ENCODE measurements at places on chromosomes 5 and 9. TPM values are rescaled to one million over a fixed set of nuclear protein-coding genes. Genes with fewer than 3 reads are reported as not detected.
A peak's percentile ranks its signal among the peaks of the same experiment; 100 is the strongest.

DNA sequence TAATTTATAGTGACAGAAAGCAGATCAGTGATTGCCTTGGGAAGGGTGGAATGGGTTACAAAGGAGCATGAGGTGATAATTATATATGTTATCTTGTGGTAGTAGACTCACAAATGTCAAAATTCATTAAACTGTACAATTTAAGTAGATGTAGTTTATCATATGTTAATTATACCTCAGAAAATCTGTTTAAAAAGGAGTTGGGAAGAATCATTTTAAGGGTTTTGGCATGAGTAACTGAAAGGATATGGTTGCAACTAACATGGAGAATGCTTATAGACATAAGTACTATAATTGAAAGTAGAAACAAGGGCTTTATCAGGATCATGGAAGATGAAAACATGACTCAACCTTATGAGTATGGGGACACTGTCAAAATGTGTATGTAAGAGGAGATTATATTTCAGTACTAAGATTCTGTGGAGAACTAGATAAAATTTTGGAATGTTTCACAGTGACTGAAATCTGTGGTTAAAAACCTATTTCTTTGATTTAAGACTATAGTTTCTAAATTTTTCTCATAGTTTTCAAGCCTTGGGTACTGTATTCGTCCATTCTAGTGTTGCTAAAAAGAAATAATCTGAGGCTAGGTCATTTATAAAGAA lies 73.3 kb downstream of the FCHO2 start:
- no peak for DNase-seq

- DNase-seq, result peak; percentile 50
These were observed 48.7 kb upstream of the HOMER1 start for GRCh38 chr5:79562351-79563246.

RGP1 gene
- 9.4 TPM for total RNA-seq

DNA sequence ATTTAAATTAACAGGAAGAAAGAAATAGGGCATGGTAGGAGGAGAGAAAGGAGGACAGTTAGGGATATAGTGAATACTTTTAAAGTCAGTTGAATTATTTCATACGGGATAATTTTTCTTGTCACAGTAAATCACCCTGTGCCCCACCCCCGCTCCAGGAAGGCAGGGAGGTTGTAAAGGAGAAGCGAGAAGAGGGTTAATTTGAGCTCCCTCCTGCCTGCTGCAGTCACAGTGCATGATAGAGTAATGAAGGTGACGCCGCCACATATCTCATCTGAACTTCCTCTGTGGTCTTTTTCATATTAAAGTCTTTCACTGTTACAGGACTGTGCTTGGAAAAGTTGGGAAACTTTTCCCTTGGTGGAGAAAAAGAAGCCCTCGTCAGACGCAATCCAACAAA lies 896 bp upstream of the PCSK5 start:
- DNase-seq, result no peak

GLRA1 gene
- not detected for total RNA-seq

BNC2 gene
- 8.8 TPM for total RNA-seq

DNA sequence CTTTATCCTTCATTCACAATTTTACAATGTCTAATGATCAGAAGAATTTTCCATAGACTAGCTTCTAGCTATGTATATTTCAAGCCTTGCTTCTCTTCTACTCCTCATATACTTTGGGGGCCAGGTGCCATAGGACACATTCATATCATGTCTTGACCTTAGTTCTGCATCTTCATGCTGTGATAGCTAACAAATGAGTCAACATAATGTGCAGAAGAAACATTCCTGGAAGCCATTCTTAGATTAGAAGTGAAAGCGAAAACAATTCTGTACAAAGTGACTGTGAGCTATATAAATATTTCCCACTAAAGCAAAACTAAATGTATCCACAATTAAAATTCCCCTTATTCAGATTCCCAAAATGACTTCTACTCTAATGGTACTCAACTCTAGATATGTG lies 320.2 kb upstream of the NREP start:
- DNase-seq, result peak; percentile 63

PRRX2 gene
- total RNA-seq, result not detected
